Cardiac septum (tissue), 1 donor: ENCODE measurements at places on chromosomes 5 and 9. TPM values are rescaled to one million over a fixed set of nuclear protein-coding genes. Genes with fewer than 3 reads are reported as not detected.

Gene ZNF883
- total RNA-seq: 2.4 TPM

Gene KLF9
- total RNA-seq: 19.0 TPM

DNA sequence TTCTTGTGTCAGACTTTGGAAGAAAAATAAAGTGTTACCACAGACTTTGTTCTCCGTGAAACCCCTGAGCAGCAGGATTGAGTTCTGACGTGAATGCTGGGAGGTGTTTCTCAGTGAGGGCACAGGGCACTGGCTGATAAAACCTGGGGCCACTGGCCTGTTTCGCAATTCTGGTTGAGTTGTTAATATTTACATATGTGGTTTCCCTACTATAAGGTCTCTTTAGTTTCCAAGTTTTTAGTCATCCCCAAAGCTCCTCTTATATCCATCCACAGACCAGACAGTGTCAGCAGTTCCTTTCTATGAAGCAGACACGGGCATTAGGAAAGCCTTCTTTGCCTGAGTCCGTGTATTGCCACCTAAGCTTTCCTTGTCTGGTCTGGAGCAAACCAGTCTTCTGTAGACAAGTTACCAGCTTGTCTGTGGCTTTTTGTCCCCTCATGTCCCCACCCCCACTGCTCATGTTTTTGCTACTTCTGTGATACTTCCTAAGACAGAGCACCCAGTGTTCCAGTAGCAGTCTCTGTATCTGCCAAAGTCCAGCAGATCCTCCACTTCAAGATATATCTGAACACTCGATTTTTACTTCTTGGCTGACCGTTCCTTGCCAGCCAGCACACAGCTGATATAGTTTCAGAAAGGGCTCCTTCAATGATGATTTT lies 42.0 kb downstream of the ACO1 start:
- DNase-seq: no peak

DNA sequence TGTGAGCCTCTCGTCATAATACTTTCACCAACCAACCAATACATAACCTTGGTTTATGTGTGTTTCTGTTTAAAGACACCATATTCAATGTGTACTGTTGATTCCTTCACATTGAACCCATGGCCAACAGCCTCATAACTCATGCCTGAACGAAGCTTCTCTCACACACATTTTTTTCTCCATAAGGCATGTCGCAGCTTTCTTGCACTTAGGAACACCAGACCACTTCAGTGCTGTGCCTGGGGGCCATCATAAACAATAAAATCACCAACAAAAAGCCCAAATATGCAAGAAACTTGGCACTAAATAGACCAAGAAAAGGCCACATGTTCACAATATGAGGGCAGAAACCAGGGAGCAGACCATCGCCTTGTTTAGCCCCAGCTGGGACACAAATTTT lies 192.2 kb downstream of the ROR2 start:
- no peak for DNase-seq

DNA sequence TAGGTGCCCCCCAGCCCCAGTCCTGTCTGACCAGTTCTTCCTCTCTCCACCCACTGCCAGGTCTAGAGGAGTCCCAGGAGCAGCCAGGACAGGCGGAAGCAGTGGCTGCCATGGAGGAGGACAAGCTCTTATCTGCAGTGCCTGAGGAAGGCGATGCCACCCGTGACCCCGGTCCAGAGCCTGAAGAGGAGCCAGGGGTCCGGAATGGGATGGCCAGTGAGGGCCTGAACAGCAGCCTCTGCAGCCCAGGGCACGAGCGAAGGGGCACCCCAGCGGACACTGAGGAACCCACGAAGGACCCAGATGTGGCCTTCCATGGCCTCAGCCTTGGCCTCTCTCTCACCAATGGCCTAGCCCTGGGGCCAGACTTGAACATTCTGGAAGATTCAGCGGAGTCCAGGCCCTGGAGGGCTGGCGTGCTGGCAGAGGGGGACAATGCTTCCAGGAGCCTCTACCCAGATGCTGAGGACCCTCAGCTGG lies 13.8 kb downstream of the PSD2 start:
- no peak for DNase-seq
